PC-3 (cell line): ENCODE measurements at places on chromosomes 7 and 10.

DNA sequence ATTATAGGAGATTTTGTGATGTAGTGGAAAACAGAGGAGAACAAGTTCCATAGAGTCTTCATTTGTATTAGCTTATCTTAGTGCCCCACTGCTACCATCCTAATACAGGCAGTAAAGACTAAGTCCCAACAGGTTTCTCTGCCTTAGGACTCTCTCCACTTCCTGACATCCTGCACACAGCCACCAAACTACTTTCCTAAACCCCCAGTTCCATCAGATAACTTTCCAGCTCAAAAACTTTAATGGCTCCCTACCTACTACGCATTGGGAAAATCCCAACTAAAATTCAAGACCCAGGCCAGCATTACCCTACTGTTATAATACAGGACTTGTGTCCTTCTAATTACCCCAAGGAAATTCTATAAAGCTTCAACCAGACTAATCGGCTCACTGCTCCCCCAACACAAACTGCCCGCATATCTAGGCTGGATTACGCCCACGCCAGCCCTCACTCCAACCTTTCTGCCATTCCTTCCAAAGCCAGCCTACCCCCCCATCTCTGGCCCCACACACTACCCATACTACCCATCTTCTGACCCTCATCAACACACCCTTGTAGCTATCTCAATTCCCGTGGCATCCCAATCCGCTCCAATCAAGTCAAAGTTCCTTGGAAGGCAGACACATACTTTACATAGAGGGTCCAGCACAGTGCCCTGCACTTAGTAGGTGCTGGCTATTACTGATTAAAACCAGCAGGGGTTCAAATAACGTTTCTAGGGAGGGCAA, 1.4 kb downstream of the IDE start:
- H3K36me3 ChIP-seq: no peaks in the 10 kb centered on the region
- peak overlapping the region; percentile 82 for H3K4me3 ChIP-seq
- peak; percentile 9 for DNase-seq

- H3K36me3 ChIP-seq: peaks cover 14% of the 10 kb centered on the region; the same call in 1 of the 2 replicates
- peak; percentile 83 for DNase-seq
- H3K4me1 ChIP-seq: peaks cover 33% of the 10 kb centered on the region
- peak overlapping the region; percentile 28; the same call in 1 of the 2 replicates for H3K4me3 ChIP-seq
These were observed 202.1 kb downstream of the TNS3 start for GRCh38 chr7:47379629-47380324.

DNA sequence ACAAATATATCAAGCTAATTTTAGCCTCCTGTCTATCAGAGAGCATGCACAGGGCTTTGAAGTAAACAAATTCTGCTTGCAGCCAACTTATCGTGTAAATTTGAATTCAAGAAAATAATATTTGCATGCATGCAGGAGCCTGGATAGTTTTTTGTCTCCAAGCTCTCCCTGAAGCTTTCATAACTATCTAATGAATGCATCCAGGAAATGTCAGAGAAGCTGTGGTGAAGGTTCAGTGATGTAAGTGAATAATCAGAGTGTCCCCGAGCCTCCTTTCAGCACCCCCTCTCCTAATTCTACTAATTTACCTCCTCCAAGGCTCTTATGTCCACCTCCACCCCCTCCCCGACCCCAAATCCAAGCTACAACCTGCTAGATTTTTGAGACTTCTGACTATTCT, 172.0 kb upstream of the ZNF32 start:
- no peak overlapping the region for H3K4me3 ChIP-seq
- H3K27me3 ChIP-seq: 0 out of 2 replicates have a peak, but pooled peaks cover 5% of the 10 kb centered on the region
- no peaks in the 10 kb centered on the region for H3K4me1 ChIP-seq
- no peak overlapping the region for H3K27ac ChIP-seq

DNA sequence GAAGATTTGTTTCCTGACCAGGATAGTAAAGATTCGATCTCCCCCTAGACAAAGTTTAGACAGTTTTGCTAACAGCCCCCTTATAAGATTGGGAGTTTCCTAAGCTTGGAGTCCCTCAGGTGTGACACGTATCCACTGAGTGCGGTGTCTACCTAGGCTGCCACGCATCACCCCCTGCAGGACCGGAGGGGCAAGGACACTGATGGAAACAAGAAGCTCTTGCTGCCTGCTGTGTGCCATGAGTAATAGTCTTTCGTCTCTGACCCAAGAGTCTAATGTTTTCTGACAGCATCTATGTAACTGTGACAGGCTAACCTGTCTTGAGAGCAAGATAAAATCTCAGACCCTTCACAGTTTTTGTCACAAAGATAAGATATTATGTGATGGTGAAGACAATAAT, 173.5 kb downstream of the SEMA3E start:
- DNase-seq: peak; percentile 21
- no peak overlapping the region for H3K4me3 ChIP-seq
- H3K27ac ChIP-seq: no peak overlapping the region
- H3K36me3 ChIP-seq: no peaks in the 10 kb centered on the region

- no peaks in the 10 kb centered on the region for H3K4me1 ChIP-seq
- H3K36me3 ChIP-seq: no peaks in the 10 kb centered on the region
- no peak overlapping the region for H3K4me3 ChIP-seq
- no peaks in the 10 kb centered on the region for H3K27me3 ChIP-seq
- DNase-seq: no peak
- no peak overlapping the region for H3K27ac ChIP-seq
These were observed 609.0 kb upstream of the DPP6 start for GRCh38 chr7:153443032-153443701.

DNA sequence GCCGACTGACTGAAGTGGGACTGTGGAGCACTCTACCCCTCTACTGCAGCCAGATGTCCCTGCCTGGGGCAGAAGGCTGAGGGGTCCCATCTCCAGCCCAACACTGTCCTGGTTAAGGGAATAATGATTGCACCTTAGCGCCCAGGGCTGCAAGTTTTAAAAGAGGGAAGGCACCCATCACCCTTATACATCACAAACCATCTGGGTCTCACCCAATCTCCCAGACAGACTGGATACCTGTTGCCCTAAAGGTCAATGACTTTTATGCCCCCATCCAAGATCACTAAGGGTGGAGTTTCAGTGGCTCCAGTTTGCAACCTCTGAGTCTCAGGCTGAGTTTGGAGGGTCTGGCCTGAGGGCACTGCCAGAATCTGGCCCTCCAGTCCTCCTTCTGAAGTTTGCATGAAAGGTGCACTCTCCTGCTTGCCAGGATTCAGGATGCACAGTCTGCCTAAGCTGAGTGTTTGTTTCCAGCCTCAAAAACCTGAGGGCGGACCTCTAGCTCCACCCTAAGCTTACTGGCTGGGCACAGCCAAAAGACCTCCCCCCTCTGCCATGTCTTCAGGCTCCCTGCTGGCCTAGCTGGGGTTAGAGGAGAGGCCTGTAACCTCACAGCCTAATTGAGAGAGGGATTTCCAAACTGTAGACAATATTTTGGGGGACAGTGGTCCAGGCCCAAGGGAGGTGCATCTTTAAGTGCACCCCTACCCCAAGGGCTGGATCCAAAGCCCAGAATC, 2.5 kb upstream of the EMX2 start:
- H3K27me3 ChIP-seq: peaks cover 39% of the 10 kb centered on the region
- 0 out of 2 replicates have a peak, but pooled peaks cover 6% of the 10 kb centered on the region for H3K4me1 ChIP-seq
- no peaks in the 10 kb centered on the region for H3K36me3 ChIP-seq
- no peak overlapping the region for H3K27ac ChIP-seq
- DNase-seq: no peak
